ENCODE measurements at places on chromosomes 11 and 22.

- no peak for DNase-seq
Observed at GRCh38 chr11:108498816-108499408, 728 bp upstream of the POGLUT3 start.

DNA sequence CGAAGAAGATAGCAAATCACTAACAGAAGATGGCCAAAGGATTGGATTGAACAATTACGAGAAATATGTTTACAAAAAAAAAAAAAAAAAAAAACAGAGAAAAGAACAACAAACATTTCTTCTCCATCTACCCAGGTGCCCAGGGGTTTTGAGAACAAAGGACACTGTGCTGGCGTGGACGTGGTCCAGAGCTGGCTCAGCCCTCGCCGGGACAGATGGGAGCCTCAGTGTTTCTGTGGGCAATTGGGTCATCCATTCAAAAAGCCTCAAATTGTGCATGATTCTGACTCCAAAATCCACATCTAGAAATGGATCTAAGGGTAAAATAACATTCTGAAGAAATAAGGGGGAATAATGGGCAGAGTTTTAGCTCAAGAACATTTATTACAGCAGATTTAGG, 63.1 kb downstream of the DHCR7 start:
- no peak for DNase-seq

- DNase-seq: no peak
Observed at GRCh38 chr11:10208131-10208575, 85.9 kb downstream of the SBF2 start.

DNA sequence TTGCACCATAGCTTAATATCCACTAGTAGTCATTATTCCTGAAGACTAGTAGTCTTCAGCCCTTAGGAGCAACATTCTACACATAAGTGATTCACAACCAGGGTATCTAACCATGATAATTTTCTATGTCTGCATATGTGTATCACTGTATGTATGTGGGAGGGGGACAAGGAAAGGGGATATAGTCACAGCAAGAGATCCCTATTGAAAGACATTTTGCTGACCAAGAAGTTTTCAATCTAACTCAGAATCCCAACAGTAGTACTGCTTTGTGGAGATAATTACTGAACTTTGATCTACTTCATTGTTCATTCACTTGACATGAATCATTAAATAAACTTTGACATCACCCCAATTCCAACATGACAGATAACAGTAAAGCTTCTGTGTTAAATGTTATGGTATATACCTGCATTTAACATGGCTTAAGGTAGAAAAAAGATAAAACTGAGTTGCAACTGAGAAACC, 10.3 kb downstream of the PIK3C2A start:
- DNase-seq: no peak

DNA sequence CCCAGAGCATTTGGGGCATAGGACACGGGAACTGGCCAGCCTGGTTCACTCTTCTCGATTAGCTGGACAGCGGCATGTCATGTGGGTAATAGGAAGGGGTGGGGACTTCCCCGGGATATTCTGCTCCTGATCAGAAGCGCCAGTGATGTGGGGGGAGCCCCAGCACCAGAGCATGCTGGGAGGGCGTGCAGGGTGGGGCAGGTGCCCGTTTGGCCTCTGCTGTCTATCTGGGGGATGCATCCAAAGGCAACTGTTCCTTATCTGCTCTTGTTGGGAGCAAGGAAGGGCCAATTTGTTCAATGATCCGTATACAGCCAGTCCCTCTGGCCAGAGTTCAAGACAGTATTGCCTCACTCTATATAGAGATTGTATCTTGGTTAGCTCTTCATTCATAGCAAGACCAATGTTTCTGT, 43.6 kb downstream of the PPARA start:
- no peak for DNase-seq

GRCh38 chr11:61891331-61892084, at the start of gene FADS3:
Gene FADS3 (minus strand): TSS chr11:61891545. CDS start chr11:61891381, 164 bp downstream.
- peak; percentile 17 for DNase-seq

- no peak for DNase-seq
Observed at GRCh38 chr22:47247579-47248240, 485.3 kb downstream of the TBC1D22A start.

- no peak for DNase-seq
Observed at GRCh38 chr11:2311353-2312133, 9.7 kb downstream of the TSPAN32 start.

DNA sequence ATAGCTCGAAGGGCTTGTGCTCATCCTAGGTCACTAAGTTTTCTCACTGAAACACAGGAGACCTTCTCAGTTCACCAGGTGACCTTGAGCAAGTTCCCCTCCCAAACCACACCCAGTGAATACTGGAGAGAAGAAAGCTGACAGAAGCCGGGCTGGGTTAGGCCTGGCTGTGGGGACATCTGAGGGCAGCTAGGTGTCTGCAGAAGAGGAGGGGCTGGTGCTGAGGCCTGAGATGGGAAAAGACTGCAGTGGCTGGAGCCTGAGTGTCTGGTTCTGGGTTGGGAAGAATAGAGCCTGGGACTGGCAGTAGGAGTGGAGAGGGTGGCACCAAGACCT, 602 bp upstream of the INPP5J start:
- DNase-seq: no peak

DNA sequence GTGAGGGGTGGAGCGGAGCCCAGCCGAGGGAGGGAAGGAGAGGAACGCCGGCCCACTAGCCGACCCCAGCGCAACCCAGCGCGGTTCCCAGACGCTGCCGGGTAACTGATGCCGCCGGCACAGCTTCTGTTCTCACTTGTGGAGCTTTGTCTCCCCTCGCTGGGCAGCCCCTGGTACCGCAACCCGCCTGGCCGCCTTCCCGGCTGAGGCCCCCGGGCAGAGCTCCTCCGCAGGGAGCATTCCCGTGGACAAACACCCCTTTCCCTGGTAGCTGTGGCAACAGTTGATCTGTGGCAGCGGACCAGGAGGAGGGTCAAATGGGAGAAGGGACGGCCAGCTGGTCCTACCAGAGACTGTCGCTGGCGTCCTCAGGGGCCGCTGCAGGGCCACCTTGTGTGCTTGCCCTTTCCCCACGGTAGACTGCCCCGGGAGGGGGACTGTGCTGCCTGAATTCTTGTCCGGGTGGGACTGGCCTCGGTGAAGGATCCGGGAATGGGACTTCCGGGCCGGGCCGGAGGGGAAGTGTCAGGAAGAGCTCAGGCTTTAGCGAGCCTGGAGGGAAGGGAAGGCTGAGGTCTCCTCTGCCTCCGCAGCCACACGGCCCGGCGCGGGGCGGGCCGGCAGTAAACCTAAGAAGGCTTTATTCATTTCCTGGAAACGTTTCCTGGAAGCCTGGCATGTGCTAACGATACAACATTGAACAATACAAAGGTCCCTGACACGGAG, 468.0 kb downstream of the OPCML start:
- no peak for DNase-seq

GRCh38 chr11:39683288-39683950, 1776.0 kb downstream of the LRRC4C start:
- DNase-seq: no peak

- DNase-seq: no peak
Observed at GRCh38 chr22:28505416-28506149, 174.1 kb downstream of the TTC28 start.

GRCh38 chr11:32109138-32109537, 18.3 kb downstream of the RCN1 start:
- DNase-seq: no peak

GRCh38 chr11:126920833-126921232, 79.7 kb downstream of the KIRREL3 start:
- DNase-seq: no peak

GRCh38 chr22:19819911-19820879, 34.5 kb downstream of the GNB1L start:
- DNase-seq: no peak

- DNase-seq: no peak
Observed at GRCh38 chr22:49799431-49800075, 28.1 kb downstream of the BRD1 start.

DNA sequence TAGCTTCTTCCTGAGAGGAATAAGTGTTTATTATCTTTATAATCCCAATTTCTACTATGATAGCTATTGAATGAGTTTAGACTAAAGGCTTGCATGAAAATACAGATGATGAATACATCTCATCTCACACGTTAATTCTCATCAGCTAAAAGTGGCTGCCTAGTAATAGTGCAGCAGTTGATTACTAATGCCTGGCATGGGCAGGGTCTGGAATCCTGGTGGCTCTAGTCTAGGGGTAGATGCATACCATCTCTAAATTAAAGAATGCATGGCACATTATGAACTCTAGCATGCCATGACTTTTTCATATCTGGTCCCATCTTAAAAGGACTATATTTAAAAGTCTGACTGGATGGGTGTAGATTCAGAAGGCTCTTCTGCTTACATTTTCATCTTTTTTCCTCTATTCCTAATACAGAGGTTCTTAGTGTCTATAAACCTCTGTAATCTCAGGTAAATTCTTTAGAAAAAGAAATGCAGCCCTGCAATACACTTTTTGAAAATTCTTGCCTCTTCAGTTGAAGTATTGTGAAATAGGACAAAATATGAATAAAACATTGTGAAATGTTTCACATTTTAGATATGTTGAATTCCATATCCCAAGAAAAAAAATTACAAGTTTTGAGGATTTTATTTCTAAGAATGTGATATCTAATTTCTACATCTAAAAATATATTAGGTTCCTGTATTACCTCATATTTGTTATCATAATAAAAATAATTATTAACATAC, 187.6 kb downstream of the C11orf87 start:
- no peak for DNase-seq

Data from activated naive CD4-positive, alpha-beta T cell (primary cell).